ENCODE measurements at places on chromosomes 2 and 18.

- DNase-seq, result no peak
Measured at GRCh38 chr2:231795525-231796327, 9.5 kb downstream of the COPS7B start.

- DNase-seq, result no peak
Measured at GRCh38 chr2:240783819-240784621, 36.0 kb downstream of the KIF1A start.

DNA sequence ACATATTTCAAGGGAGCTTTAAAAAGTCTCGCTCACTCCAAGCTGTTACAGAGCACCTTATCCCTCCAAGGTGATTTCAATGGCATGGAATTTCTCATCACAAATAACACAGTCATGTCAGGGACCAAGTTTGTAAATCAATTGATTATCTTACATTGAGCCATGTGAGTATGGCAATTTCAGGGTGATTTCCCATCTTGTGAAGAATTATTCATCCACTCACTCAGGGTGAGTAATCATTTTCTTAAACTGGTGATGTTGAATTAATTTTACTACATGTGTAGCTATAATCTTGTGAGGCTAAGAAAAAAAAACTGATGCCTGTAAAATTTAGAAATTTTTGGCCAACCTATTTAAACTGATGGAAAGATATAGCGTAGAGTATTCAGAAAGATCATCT, 3.3 kb upstream of the ABCA12 start:
- no peak for DNase-seq

DNA sequence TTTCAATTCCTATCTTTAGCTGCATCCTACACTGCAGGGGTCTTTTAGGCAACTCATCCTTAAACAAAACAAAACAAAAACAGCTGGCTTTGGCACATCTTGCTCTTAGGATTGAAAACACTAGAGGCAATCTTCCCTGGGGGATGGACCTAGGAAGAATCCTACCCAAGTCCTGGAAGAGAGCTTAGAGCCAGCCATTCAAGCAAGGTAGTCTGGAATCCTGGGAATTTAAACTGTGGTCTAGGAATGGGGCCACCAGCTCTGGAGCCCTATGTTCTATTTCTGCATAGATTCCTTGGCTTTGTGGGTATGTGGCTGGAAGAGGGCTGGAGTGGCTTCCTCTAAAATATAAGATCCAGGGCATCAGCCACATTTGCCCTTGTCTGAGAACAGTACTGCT, 27.7 kb downstream of the MYL1 start:
- DNase-seq, result no peak

DNA sequence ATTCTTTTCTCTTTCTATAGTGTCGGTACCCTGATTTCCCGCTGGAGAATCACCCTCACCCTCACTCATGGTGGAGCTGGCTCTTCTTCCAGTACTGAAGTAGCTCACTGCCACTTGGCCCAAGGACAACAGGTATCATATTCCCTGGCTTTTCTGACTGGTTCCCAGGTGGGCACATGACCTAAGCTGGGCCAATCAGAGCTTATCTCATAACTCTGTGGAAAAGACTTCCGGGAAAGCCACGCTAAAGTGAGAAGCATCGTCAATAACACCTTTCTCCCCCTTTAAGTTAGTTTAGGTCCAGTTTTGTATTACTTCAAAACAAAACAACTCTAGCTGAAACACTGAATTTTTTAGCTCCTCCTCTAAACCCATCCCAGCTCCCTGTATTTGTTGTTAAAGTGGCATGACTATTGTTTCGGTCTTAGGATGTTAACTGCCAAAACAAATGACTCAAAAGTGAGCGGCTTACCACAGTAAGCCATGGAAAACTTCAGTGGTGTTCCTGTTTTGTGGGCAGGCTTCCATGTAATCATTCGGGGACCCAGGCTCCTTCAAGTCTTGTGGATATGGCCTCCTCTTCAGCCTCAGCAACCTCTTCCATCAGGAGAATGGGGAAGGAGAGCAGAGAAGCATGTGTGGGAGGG, 137.4 kb upstream of the DLX2 start:
- DNase-seq, result no peak

- no peak for DNase-seq
Measured at GRCh38 chr18:21054252-21054821, 57.3 kb downstream of the ROCK1 start.

GRCh38 chr18:75478996-75479880, 51.7 kb upstream of the SMIM21 start:
- DNase-seq, result no peak

GRCh38 chr2:221915926-221916325, 343.8 kb upstream of the EPHA4 start:
- DNase-seq, result no peak

DNA sequence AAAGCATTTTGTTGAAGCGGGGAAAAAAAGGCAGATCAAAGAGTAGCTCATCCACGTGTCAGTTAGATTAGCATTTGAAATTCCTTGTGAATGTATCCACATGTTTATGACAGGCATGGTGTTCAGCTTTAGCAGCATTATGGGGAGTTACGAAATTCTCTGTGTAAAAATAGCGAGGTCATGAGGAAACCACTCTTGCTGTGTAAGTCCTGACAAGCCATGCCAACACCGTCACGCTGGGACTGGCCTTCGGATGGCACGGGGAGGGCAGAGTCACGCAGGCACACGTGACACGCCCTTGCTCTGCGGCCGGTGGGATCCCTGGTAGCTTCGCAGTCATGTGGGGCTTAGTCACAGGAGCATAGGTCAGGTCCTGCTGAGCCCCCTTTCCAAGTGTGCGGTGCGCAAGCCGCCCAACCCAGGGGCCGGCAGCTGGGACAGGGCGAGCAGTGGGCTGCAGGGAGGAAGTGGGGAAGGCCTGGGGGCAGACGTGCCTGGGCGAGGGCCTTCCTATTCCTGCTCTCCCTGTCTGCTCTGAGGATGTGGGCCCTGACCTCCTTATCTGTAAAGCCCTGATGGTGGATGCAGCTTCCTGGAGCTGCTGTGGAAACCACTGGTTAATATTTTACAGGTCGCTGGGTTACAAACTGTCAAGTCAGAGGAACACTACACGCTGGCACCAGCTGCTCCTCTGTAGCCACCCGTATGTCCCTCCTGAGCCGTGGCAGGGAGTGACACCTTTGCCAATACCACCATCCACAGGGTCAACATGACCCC, 18.0 kb downstream of the MBP start:
- peak; percentile 38 for DNase-seq

DNA sequence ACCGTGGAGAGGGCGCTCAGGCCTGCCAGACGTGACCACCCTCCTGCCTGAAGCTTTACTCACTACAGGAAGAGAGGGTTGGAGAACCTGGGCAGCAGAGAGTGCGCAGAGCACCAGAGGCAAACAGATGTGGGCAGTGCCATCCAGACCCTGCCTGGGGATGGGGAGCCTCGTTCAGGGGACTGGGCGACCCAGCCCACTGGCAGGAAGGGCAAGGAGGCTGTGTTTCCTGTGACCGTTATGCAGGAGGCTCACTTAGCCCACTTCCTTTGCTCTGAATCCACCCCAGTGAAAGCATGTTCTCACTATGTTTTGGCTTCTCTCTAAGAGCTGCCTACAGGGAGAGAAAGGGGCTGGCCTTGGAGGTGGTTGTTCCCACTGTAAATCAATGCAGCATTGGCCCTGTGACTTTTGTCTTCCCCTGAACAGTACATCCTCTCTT, 23.0 kb upstream of the ACKR3 start:
- DNase-seq, result peak; percentile 52

DNA sequence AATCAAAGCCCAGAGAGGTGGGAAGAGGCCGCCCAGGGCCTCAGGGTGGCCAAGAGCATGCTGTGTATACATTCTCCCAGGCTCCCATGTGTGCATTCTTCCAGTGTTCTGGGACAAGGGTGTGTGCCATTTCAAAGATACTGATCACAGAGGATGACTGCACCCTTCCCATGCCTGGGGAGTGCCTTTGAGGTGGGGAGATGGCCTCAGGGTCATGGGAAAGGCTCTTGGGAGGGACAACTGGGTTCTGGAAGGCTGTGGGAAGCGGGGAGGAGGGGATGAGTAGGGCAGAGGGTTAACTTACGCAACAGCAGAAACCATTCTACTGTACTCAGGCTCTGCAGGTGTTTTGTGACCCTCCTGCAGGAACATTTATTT, 40.9 kb downstream of the KLHL29 start:
- DNase-seq, result no peak

DNA sequence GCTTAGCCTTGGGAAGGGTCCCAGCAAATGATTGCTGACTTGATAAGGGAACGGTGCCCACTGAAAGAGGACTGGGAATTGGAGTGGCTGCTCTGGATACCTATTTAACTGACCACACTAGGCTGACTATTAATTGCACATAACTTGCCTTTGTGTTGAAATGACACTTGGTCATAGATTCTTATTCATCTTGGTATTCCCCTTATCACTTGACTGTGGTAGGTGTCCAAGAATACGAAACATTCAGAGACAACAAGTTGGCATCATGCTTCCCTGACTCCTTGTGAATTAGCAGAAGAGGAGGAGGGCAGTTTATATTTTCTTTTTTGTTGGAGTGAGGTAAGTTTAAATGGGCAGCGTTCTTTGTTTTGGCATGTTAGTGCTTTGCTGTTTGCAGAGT, 13.4 kb downstream of the FMNL2 start:
- DNase-seq, result no peak

- DNase-seq, result no peak
Measured at GRCh38 chr2:241200822-241201395, 12.4 kb downstream of the ANO7 start.

DNA sequence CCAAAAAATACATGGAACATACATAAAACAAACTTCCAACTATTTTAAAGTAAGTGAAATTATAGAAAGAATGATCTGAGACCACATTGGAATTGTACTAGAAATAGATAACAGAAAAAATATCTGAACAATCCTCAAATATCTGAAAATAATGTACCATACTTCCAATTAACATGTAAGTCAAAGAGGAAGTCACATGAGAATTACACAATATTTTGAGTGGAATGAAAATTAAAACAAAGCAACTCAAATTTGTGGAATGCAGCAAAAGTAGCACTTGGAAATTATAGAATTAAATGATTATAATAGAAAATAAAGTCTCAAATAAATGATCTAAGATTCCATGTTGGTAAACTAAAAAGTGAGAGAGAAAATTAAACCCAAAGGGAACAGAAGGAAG, 38.3 kb upstream of the CTIF start:
- DNase-seq, result no peak

DNA sequence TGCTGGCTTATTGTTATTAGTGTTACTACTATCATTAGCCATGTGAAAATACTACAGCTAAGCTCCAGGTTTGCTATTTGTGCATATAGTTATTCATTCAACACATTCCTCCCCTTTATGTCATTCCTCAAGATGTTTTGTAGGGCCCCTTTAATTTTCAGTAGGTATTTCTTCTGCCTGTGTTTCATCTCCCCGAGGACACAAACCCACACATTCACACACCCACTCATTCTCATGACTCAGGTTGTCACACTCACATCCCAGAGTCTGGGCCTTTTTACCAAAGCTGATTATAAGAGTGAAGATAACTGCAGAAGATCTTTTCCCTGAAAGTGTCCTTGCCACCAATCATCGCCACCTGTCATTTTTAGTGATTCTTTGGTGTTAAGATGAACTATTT, 68.6 kb upstream of the SPOPL start:
- no peak for DNase-seq

- peak; percentile 28 for DNase-seq
Measured at GRCh38 chr18:49459404-49460171, 857 bp downstream of the DYM start.

DNA sequence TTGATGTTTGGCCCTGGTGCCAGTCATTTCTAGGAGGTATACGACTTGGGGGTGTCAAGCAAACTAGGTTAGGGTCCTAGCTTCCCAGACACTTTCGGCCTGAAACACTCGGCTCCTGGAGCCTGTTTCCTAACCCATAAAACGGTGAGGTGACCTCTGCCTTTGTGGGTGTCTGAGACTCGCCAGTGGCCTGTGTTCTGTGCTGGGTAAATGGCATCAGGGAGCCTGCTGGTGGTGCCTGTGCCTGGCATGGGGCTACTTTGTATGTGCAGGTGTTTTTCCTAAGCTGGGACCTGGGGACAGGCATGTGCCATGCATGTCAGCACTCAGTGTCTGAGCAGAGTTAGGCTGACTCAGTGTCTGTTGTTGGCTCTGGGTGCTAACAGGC, 139.2 kb downstream of the GLI2 start:
- DNase-seq, result no peak

- no peak for DNase-seq
Measured at GRCh38 chr2:126943612-126944348, 45.1 kb downstream of the TEX51 start.

DNA sequence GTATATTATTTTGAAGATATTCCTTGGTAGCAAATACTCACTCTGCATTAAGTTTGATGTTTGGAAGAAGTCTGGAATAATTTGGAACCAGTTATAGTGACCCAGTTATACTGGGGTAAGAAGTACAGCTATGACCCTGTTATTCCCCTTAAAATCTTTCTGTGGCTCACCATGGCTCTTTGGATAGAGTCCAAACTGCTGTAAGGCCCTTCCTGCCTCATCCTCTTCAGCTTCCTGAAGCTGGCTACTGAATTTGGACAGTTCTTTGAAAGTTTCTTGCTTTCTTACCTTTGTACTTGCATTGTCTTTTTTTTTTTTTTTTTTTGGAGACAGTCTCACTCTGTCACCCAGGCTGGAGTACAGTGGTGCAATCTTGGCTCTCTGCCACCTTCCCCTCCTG, 85.6 kb downstream of the ABI2 start:
- no peak for DNase-seq

GRCh38 chr2:165529130-165529529, 59.6 kb downstream of the CSRNP3 start:
- no peak for DNase-seq

DNA sequence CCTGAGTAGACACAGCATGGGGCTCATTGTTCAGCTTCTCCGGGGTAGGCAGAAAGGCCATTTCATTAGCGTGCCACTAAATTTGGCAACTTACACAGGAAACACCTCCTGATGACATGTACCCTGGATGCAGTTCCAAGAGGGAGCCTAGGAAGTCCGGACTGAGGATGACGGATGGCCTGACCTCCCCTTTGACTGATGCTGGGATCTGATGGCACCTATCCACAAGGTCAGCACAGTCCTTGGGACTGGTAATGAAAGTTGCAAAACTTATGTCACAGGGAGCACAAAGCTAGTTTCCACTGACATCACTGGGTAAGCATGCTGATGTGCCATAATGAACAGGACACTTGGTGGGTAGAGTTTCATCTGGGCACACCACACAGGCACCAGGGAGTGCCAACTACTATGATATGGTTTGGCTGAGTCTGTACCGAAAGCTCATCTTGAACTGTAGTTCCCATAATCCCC, 126.7 kb upstream of the ARL4C start:
- DNase-seq, result no peak

DNA sequence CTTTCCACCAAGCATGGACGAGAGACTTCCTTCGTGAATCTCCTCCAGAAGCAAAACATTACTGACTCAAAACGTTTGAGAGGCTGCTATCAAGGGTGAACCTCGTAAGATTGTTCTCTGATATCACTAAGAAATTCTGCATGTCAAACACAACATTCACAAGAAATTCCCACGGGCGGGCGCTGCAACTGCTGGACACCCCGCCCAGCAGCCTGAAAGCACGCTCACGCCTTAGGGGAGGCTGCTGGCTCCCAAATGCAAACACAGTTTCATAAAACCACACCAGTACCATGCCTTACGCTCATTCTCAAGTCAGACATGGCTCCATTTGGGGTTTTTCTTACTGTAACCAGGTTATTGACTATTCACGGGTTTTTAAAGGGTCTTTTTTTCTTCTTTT, 39.0 kb downstream of the MBP start:
- no peak for DNase-seq

GRCh38 chr2:142853912-142854311, 23.6 kb upstream of the KYNU start:
- DNase-seq, result no peak

- no peak for DNase-seq
Measured at GRCh38 chr18:69330385-69331005, 70.2 kb upstream of the DOK6 start.

GRCh38 chr2:54692556-54692955, 30.9 kb upstream of the EML6 start:
- no peak for DNase-seq

Measured in CD4-positive, alpha-beta T cell treated with Interleukin-6 for 4 hours (primary cell).